ENCODE measurements at places on chromosomes 3 and 15.

- DNase-seq: no peak
Measured at GRCh38 chr3:149442043-149442442, 32.5 kb upstream of the TM4SF4 start.

- DNase-seq: no peak
Measured at GRCh38 chr15:90820481-90820880, 47.9 kb upstream of the FURIN start.

GRCh38 chr3:153628591-153628990 is 466.6 kb downstream of the RAP2B start:
- no peak for DNase-seq

- no peak for DNase-seq
Measured at GRCh38 chr3:16828815-16829214, 55.9 kb upstream of the PLCL2 start.

DNA sequence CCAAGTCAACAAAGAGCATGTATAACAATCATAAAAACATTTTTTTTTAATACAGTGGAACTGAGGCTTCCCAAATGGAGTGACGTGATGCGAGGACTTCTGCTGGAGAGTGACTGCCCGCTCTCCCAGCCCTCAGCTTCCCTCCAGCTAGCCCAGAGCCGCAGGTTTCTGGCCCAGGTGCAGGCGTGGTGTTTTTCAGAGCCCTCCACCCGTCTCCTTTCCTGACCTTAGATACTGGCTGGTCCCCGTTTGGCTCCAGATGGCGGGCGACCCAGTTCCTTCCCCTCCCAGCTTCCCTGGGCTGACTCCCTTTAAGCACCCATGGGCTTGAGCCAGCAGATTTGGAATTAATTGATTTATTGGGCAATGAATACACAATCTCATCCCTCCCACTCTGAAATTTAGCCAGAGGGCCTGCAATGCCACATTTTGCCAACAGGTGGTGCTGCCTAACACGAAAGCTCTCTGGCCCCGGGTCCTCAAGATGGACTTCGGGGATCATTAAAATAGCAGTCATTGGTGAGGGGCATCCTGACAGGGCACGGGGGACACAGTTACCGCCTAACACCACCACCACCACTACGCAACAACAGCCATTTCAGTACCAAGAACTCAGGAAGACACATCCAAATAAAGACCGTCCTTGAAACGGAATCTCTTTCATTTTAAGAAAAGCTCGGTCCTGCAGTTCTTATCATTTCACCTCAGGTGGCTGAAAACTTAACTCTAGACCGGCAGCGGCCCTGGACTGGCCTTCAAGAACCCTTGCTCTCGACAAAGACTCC is 47.5 kb upstream of the MUC4 start:
- DNase-seq: peak; percentile 84

DNA sequence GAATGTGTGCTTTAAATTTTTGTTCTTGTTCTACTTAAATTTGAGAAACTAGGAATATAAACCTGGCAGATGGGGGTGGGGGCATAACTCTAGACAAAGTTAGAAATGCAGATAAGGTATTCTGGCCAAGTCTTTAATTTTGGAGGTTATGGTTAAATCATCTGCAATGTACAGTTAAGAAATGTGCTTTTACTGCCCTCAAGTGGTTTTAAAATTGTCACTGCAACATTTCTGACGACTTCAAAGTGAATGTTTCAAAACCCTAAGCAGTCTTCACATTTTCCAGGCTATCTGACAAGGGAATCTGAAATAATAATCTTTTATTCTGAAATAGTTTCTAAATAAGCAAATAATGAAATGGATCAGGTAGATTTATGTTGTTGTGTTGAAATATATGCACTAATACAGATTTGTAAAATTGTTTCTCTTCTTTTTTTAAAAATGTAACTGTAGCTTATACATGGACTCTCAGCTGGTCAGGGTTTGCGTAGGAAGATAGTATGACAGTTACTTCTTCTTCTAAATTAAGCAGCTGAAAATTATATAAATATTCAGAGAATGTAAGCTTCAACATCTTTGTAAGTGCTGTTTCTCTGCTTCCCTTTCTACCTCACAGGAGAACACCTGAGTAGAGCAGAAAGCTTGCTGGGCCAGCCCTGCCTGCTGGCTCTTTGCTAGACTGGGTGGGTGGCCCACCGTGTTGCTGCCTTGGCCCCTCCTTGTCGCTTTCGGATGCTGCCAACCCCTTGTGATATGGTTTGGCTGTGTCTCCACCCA is 45.0 kb downstream of the SUCNR1 start:
- peak; percentile 68 for DNase-seq

GRCh38 chr3:21390136-21390535 is 360.9 kb downstream of the ZNF385D start:
- DNase-seq: no peak

All from NCI-H774 (cell line).